ENCODE measurements at places on chromosomes 7 and 10. TPM values are rescaled to one million over a fixed set of nuclear protein-coding genes. Genes with fewer than 3 reads are reported as not detected.
A peak's percentile ranks its signal among the peaks of the same experiment; 100 is the strongest.

GRCh38 chr10:52312942-52313255 lies 1.2 kb upstream of the DKK1 start:
- DNase-seq: no peak

DNA sequence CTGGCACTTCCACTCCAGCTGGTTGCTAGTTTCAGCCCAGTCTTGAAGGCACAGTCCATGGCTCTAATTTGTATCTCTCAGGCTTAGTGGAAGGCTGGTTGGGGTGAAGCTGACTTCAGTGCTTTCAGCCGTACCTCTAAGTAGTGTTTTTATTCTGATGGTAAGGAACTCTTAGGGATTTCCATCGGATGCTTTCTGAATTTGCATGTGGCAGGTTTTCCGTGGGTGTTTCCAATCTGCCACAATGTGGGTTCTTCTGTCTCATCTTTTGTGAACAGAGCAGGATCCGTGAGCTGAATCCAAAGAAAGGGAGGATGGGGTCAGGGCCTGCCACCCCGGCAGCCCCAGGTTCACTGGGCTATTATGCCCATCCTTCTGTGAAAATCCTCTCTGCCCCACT lies 607.9 kb upstream of the MKI67 start:
- no peak for DNase-seq

The MYPN gene
- 1.8 TPM for total RNA-seq

The NAMPT gene
- 289 TPM for total RNA-seq

The PCLO gene
- 1.2 TPM for total RNA-seq

DNA sequence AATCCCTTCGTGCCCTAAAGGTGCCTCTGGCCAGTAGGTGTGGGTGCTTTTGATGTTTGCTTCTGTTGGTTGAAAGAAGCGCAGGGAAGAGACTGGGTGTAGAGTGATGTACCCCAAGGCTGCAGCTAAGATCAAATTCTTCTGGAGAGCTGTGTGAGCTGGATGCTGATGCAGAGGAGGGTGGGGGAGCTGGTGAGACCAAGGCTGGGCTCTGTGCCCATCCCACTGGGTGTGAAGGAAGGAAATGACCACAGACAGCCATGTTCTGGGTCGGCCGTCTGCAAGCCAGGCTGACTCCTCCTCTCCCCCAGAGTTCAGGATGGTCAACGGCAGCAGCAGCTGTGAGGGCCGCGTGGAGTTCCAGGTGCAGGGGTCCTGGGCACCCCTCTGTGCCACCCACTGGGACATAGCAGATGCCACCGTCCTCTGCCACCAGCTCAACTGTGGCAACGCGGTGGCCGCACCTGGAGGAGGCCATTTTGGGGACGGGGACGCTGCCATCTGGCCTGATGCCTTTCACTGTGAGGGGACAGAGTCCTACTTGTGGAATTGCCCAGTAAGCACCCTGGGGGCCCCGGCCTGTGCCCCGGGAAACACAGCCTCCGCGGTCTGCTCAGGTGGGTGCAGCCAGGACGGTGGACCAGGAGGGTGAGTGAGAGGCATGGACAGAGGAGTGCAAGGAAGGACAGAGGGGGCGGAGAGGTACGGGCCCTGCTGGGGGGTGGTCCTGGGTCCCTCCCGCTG lies 5.1 kb downstream of the SCART1 start:
- no peak for DNase-seq

DNA sequence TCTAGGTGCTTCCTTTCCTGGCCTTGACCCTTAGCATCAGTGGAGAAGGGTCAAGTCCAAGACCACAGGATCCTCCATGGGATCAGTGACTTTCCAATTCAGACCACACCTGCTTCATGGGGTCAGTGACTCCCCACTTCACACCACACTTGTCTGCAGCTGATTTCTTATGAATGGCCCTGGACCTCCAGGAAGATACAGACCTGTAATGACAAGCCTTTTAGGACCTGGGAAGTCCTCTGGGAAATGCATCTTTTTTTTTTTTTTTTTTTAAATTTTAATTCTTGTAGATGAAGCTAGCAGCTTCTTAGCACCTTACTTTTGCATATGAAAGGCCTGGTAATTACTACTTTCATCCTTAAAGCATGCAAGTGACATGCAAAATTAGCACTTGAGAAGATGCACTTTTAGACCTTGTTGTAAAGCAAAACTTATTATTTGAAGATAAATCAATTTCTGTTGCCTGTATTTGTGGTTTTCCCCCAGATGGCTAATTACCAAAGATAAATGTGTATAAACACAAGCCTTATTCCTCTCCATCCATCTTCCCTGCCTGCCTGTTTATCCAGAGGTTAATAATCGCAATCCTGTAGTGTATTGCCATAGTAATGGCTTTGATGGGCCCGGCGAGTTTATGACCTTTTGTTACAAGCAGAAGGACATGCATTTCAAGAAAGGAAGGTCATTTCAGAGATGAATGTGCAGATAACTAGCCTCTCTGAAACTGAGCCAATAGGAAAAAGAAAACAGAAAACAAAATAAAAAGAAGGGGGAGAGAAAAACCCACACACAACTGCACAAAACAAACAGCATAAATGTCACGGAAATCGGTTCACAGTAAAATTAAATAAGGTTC lies 1018.7 kb downstream of the TYW1 start:
- DNase-seq: no peak

DNA sequence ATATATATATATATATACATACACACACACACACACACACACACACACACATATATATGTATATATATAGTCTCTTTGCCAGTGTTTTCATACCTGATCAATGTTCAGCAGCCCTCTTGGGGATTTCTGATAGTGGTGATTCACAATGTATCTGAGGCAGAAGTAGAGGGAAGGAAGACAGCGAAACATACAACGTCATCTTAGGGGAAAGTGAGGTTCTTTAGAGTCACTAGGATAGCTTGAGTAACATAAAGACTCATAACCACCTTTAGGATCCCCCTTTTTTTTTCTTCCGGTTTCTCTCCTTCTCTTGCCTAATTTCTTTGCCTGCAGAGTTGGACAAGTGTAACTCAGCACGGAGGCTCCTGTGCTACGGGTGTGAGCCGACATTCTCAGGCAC lies 56.6 kb downstream of the PODXL start:
- no peak for DNase-seq

The LIPA gene
- 74.7 TPM for total RNA-seq

The CYP26C1 gene
- not detected for total RNA-seq

DNA sequence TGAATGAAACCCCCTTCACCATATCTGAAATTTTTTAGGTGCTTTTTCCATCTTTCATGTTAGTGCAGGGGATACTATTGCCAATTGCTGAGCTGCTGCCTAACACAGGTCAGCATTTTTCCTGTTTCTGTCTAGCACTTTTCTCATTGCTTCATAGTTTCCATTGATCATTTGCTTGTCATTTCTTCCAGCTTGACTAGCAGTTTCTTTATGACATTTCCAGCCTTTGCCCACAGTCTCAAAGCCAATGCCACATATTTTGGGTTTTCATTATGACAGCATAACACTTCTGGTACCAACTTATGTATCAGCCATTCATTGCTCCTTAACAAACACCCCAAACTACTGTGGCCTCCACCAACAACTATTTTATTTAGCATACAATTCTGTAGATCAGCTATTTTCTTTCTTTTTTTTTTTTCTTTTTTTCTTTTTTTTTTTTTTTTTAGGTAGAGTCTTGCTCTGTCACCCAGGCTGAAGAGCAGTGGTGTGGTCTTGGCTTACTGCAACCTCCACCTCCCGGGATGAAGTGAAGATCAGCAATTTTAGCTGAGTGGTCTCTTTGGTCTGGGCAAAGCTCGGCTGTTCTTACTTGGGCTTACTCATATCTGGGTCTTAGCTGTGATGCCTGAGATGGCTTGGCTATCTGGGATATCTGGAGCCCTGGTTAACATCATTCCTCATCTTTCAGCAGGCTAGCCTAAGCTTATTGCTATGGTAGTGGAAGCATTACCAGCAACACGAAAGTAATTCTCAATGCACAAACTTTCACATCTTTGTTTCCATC lies 102.3 kb downstream of the EPC1 start:
- DNase-seq: no peak

The NACAD gene
- total RNA-seq: 0.24 TPM

The ZNF33B gene
- total RNA-seq: 9.1 TPM

- peak; percentile 33 for DNase-seq
These were observed 150.4 kb upstream of the PRPS1L1 start for GRCh38 chr7:18177815-18178660.

The ASB10 gene
- not detected for total RNA-seq

GRCh38 chr10:116371737-116372136 lies 47.5 kb downstream of the CCDC172 start:
- DNase-seq: no peak

The CRTAC1 gene
- total RNA-seq: not detected

The SLC29A3 gene
- 0.39 TPM for total RNA-seq

- DNase-seq: no peak
These were observed 332.1 kb upstream of the MAGI2 start for GRCh38 chr7:79785556-79785955.

DNA sequence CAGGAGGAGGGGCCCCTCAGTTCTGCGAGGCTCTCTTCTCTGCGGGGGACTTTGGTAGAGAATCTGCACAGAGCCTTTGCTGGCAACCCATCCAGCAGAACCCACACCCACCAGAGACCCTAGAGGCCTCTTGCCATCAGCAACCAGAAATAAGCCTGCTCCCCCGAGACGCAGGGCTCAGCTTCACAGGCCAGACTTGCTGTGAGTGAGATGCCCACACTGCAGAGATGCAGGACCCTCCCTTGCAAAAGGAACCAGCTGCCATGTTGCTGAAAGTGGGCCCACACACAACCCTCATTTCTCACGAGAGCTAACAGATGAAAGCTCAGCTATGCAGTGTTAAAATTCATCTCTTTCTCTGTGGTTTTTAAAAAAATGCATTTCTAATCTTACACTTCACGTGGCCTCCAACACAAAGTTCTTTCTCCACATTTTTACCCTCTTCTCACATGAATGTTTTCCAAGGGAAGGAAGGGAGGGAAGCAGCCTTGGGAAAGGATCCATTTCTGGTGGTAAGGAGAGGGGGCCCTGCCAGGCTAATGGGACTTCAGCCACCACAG lies 171.6 kb downstream of the CCDC3 start:
- no peak for DNase-seq

All from RPMI7951 (cell line).